ENCODE measurements at places on chromosomes 4 and X. TPM values are rescaled to one million over a fixed set of nuclear protein-coding genes. Genes with fewer than 3 reads are reported as not detected.

DNA sequence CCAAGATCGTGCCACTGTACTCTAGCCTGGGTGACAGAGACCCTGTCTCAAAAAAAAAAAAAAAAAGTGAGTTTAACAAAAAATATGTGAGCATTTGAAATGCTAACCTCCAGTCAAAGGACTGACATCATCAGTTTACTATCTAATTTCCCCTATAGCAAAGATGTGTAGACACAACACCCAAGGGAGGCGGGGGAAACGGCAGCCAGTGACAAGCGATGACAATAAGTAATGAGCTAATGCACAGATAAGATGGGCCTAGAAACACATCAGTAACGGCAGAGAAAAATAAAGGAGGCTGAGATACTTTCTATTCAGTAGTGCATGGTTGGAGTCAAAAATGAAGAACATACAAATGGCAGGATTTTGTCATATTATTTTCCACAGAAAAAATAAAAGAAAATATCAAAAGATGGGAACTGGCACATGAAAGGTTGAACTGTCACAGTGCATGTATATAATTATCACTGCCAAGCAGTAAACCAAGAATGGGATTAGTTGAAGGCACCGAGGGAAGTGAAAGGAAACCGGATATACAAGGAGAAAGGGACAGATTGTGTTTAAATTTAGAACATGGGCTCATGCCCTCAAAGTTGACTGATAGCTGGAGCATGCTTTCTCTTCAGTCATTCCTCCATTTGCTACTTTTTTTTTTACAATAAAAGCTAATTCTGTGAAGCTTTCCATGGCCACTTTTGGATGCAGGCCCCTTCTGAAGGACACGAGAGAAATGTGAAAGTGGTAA is 41.8 kb downstream of the IGFBP7 start:
- no peaks in the 10 kb centered on the region for H3K27me3 ChIP-seq
- H3K36me3 ChIP-seq = no peaks in the 10 kb centered on the region
- H3K27ac ChIP-seq = peak overlapping the region; percentile 16
- no peak overlapping the region for H3K4me3 ChIP-seq
- DNase-seq = no peak

DNA sequence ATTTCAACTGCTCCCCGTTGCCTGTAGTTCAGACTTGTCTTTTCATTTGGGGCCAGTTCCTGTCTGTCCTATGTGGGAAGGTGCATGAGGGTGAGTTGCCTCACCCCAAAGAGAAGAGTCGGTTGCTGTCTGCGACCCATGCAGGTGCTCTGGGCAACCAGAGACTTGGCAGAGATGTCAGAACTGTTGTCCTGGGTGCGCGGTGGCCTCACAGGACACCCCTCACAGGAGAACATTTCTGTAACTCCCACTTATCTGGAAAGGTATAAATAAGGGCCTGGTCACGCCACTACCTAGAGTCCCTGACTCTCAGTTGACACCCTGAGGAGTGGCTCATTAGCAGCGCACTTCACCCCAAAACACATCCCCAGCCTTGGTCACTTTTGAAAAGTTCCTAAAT is 9.7 kb upstream of the NAT8L start:
- DNase-seq = no peak
- H3K27me3 ChIP-seq = peaks cover 69% of the 10 kb centered on the region
- no peaks in the 10 kb centered on the region for H3K36me3 ChIP-seq
- no peaks in the 10 kb centered on the region for H3K4me1 ChIP-seq
- no peak overlapping the region for H3K4me3 ChIP-seq

- H3K27me3 ChIP-seq = no peaks in the 10 kb centered on the region
- DNase-seq = no peak
- no peak overlapping the region for H3K4me3 ChIP-seq
- H3K27ac ChIP-seq = no peak overlapping the region
- no peaks in the 10 kb centered on the region for H3K36me3 ChIP-seq
Observed at GRCh38 chr4:10181745-10182445, 65.3 kb upstream of the WDR1 start.

The CENPVL1 gene
- not detected for total RNA-seq

The NSUN7 gene
- total RNA-seq = 11.0 TPM

Data from transverse colon (tissue), 4 donors.